ENCODE measurements at places on chromosomes 1 and 21. TPM values are rescaled to one million over a fixed set of nuclear protein-coding genes. Genes with fewer than 3 reads are reported as not detected.
A peak's percentile ranks its signal among the peaks of the same experiment; 100 is the strongest.

Gene FAM78B
- 0.77 TPM for polyA plus RNA-seq

GRCh38 chr1:243851765-243852164, 1.7 kb upstream of the AKT3 start:
- no peak for DNase-seq

Gene ZNF648
- polyA plus RNA-seq: 0.06 TPM

Gene GNG4
- 2.8 TPM for polyA plus RNA-seq

GRCh38 chr1:116817582-116818064, 63.4 kb downstream of the CD2 start:
- no peak for DNase-seq

Gene PLA2G5
- polyA plus RNA-seq: 0.66 TPM

DNA sequence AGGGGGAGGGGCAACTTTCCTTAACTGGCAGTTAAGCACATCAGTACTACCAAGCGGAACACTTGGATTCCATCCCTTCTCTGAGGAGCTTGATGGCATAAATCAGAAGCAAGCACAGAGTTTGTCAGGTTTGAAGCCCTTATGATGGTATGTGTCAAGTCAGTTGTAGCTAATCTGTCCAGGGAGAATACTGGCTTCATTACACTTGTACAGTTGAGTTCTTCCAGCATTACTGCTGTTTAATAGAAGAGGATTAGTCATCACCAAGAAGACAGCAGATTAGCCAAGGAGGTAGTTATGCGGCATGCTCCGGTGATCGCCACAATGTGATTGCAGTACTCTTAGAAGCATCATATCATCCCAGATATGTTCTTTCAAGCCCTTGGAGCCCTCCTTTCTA, 2.1 kb upstream of the TDRD5 start:
- no peak for DNase-seq

Gene LCE1B
- polyA plus RNA-seq: not detected

Gene SH3D21
- polyA plus RNA-seq: 18.4 TPM

Gene PLD5
- polyA plus RNA-seq: 0.19 TPM

- DNase-seq: no peak
These were observed 125.8 kb upstream of the C8B start for GRCh38 chr1:57091642-57092041.

DNA sequence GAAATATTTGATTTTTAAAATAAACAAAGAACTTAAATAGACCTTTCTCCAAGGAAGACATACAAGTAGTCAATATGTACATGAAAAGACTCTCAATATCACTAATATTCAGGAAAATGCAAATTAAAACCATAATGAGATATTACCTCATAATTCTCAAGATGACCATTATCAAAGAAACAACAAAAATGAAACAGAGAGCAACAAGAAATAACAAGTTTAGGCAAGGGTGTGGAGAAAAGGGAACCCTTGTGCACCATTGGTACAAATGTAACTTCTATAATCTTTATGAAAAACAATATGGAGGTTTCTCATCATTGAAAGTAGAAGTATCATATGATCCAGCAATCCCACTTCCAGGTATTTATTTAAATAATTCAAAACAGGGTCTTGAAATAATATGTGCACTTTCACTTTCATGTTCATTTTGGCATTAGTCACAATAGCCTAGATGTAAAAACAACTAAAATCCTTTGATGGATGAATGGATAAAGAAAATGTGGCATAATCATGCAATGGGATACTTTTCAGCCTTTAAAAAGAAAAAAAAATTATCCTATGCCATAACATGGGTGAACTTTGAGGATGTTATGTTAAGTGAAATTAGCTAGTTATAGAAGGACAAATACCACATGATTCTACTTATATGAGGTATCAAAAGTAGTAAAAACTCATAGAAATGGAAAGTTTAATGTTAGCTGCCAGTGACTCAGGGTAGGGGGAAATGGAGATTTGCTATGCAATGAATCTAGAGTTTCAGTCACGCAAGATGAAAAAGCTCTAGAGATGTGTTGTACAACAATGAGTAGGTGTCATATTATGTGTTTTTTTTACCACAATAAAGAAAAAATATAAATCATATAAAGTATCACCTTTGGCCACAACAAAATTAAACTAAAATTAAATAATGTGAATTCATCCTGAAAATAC, 114.5 kb upstream of the LYPLAL1 start:
- no peak for DNase-seq

DNA sequence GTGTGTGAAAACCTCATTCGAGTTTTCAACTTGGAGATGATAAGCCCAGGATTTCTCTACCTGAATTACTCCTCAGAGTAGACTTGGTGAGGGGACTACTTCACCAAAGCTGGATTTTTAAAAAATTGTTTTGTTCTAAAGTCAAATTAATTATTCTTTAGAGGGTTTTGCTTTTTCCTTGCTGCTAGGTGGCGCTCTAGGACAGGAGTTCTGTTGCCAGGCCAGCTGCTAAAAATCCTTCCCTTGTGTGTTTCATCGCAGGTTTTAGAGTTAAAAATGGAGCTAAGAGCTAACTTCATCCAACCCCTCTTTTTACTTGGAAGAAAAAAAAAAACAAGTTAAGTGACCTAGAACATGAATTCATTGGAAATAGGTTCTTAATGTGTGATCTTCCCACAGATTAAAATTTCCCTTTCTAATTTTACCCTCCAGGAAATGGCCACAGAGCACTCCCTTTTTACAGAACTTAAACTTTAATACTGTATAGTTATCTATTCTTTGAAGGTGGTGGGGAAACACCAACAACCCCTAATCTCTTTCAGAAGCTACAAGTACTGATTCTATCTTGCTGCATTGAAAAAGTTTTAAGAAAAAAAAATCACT, 36.7 kb upstream of the FAM163A start:
- DNase-seq: peak; percentile 63

Gene DENND2C
- 4.2 TPM for polyA plus RNA-seq

DNA sequence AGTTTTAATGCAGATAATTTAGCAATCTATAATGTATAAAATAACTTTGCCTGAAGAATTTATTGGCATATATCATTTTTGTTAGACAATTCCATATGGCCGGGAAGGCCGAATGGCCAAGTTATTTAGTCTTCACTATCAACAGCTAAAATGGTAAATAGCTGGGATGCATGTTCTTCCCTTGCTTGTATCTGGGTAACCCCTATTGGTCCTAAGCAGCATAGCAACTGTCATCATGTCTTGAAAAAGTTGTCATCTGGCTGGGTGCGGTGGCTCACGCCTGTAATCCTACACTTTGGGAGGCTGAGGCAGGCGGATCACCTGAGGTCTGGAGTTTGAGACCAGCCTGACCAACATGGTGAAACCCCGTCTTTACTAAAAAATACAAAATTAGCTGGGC, 340.0 kb upstream of the DPYD start:
- DNase-seq: no peak

GRCh38 chr1:100794748-100795645, 75.5 kb downstream of the VCAM1 start:
- DNase-seq: peak; percentile 52

DNA sequence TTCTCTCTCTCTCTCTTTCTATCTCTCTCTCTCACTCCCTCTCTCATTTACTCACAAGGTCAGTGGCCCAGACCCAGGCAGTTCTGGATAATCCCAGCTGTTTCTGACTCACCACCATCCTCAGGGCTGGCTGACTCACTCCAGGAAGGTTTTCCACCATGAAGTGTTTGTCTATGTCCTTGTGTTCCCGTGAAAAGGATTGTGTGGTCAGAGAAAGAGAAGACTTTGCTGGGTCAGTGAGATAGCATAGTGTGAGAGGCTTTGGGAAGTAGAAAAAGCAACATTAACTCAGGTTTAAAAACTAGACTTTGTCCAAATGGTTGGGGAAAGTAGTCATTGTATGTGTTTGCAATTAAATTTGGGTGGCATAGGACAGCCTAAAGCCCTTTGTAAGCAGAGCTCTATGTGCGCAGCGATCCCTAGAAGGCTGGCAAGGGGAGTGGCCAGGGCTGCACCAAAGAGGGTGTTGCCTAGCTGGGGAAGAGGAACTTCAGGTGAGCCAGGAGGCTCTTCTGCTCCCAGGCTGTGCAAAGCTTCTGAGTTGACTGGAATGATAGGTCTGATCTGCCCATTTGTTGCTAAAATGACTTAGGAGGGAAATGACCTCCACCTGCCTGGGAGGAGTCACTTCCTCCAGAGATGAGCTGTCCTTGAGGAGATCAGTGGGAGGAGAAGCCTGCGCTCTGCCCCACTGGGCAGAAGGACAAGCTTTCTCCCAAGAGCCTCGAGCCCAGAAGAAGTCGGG, 4.9 kb upstream of the CAPN2 start:
- no peak for DNase-seq

Gene HLX
- polyA plus RNA-seq: 60.6 TPM

DNA sequence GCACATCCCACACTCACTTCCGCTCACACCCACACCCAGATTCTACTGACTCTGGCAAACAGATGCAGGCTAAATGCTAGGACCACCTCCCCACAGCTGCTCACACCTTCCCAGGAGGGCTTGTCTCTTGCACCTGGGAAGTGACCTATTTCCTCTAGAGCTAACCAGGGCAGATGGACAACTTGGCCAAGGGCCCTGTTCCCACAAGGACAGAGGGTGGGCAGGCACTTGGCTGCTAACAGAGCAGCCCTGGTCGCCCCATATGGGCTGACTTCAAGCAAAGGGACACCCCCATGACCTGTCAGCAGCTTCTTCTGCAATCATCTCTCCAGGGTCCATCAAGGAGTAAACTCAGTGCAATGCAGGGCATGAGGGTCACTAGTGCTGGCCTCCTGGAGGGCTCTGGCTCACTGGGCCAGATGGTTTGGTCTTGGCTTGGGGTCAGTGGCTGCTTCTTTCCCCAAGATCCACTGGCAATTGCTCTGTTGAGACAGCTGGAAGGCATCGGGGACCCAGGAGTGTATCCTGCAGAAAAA, 641.5 kb downstream of the PLPP3 start:
- no peak for DNase-seq

DNA sequence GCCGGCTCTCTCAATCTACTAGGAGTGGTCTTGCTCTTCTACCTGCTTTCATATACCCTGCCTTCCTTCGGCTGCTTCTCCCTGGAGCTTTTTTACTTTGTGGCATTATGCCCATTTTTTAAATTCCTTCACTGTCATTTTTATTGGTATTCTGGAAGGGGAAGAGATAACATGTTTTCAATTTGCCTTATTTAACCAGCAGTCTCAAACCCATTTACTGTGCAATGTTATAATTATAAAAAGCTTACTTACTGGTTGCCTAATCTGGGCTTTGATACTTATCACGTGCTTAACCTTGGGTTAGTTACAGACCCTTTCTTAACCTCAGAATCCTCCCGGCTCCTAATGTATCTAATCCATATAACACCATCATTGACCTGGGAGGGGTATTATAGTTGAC, 128.1 kb downstream of the SIPA1L2 start:
- no peak for DNase-seq

DNA sequence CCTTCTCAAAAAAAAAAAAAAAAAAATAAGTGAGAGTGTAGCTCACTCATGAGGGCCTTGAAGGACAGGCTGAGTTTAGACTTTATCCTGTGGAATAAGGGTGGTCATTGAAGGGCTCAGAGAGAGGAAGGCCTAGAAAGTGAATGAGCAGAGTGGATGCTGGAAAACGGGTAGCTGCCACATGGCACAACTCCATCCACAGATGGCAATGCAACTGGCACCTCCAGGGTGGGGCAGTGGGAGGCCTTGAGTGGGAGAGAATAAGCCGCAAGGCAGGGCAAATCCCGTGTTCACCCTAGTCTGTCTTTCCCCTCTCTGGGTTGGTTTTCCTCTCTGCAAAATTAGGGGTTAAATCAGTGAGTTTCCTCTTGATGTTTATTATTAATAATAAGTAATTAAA, 3.1 kb downstream of the TNNI1 start:
- no peak for DNase-seq

GRCh38 chr1:23911921-23912320, 1.2 kb downstream of the CNR2 start:
- DNase-seq: no peak

DNA sequence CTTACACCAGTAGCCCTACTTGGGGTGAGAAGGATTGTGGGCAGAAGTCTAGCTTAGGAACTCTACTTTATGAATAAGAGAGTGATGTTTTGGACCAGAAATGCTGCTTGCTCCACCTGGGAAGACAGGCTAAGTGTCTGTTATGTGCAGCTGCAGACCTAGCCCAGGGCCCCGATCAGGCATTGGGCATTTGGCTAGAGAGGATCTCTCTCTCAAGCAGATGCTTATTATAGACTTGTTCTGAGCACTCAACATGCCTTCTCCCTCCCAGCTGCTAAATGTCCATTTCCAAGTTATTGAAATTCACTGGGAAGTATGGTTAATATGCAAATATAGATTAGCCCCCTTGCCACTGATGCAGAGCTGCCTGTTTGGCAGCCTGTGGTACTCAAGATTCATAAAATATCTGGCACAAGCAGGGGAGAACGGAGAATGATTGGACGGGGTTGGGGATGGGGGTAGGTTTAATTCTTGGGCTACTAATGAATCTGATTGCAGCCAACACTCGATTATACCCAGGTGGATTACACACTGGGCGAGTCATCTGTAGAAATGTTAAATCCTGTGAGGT, 115.9 kb downstream of the KCND3 start:
- DNase-seq: no peak

DNA sequence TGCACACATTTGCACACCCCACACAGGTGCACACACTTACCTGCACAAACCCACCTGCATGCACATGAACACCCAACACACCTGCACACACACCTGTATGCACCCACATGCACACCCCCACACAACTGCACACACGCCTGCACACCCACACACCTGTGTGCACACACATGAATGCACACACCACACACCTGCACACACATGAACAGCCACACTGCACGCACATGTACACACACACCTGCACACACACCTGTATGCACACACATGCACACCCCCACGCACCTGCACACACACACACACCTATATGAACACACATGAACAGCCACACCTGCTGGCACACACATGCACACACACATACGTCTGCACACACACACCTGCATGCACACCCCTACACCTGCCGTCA, 17.9 kb upstream of the TTC34 start:
- DNase-seq: no peak

Gene NTRK1
- polyA plus RNA-seq: 0.21 TPM

DNA sequence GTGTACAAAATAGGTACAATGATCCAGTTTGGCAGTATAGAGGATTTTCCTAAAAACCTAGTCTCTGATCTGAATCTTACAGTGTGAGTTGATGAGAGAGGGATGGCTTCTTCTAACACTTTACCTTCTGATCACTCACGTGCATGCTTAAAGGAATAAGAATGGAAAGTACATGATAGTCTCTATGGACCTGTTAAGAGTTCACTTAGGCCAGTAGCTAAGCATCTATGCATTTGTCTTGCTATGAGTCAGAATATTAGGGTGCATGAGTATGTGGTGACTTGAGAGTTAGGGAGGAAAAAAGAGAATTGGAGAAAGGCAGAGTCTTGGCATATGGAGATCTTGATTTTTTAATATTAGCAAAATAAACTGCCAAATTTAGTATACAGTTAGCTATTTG, 206.3 kb downstream of the COL11A1 start:
- no peak for DNase-seq

Gene KCNE2
- 0.76 TPM for polyA plus RNA-seq
